RPMI8226 (cell line): ENCODE measurements at places on chromosomes 6 and 20.
A peak's percentile ranks its signal among the peaks of the same experiment; 100 is the strongest.

DNA sequence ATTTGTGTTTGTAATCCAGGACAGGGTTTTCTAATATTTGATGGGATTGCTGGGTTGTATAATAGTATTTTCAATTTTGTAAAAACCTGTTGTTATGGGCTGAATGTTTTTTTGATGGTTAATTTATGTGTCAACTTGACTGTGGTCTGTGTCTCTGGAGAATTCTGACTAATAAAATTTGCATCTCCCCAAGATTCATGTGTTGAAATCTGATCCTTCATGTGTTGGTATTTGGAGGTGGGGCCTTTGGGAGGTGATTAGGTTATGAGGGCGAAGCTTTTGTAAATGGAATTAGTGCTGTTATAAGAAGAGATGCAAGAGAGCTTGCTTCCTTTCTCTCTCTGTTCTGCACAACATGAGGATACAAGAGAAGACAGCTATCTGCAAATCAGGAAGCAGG lies 48.7 kb upstream of the SAMD5 start:
- DNase-seq = no peak

DNA sequence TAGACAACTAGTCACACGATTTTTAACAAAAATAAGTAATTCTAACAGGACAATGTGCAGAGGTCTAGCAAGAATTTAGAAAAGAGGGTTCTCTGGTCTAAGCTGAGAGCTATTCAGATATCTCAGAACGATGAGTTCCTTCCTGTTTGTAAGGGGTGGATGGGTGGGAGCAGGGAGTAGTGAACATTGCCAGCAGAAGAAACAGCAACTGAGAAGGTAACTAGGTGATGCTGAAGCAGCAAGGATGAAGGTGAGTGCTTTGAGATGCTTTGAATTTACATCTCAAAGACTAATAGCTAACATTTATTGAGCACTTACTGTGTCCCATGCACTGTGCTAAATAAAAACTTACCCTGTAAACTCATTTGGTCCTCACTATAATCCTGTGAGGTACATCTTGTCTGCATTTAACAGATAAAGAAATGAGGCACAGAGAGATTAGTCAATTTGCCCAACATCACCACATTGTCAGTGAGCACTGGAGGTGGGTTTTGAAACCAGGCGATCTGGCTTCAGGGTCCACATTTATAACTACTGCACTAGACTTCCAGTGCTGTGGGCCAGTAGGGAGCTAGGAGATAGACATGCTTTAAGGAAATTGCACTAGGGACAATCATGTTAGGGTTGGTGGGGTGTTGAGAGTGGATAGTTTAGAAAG lies 15.7 kb downstream of the BRD2 start:
- DNase-seq = no peak

- DNase-seq = no peak
These were observed 15.2 kb downstream of the EFHC1 start for GRCh38 chr6:52435345-52435744.

GRCh38 chr6:88157106-88157505 lies 9.0 kb downstream of the CNR1 start:
- no peak for DNase-seq

- no peak for DNase-seq
These were observed 2.4 kb upstream of the DEFB119 start for GRCh38 chr20:31392836-31393235.

DNA sequence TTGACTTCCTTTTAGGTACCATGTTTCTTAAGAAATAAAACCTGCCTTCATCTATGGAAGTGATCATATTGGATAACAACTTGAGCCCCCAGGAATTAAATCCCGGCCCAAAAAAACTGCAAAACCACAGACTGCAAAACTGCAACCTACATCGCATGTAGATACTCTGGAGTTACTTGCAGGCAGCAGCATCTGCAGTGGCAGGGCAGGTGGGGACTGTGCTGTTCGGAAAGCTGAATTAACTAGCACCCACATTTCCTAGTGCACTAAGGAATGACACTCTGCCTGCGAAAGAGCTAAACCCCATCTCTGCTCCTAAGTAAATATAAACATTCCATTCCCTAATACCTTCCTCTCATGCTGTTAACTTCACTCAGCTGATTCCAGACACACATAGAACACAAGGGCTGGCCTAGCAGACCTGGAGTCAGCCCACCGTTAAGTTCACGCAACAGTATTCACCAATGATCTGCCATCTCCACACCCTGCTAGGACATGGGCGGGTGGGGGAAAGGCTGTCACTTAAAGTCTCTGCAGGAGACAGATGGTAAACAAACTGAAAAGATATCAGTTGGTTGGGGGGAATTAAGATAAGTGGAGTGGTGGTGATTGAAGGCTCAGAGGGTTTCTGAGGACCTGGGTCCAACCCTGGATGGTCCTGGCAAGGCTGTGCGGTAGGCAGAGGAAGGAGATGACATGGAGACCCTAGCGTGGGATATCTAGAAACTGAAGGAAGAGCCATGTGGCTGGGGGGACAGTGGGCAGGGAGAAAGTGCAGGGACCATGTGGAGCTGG lies 128.4 kb downstream of the SYCP2 start:
- no peak for DNase-seq

GRCh38 chr6:40953486-40953885 lies 85.5 kb downstream of the UNC5CL start:
- no peak for DNase-seq

GRCh38 chr20:36465109-36466080 lies 75.9 kb upstream of the MYL9 start:
- DNase-seq = no peak

- DNase-seq = no peak
These were observed 10.9 kb upstream of the E2F1 start for GRCh38 chr20:33697129-33697528.

DNA sequence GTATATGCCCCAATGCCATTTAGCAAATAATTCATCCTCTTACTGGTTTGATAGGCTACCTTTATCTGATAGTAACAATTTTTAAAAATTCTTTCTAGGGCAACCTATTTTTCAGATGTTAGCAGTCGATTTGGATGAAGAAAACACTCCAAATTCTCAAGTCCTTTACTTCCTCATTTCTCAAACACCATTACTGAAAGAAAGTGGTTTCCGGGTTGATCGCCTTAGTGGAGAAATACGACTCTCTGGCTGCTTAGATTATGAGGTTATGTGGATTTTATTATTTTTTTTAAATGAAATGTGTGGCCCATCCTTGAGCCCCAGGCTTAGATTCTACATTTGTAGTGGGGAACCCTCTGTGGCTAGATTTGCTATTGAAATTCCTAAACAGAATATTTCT lies 26.3 kb downstream of the CDH26 start:
- DNase-seq = no peak

DNA sequence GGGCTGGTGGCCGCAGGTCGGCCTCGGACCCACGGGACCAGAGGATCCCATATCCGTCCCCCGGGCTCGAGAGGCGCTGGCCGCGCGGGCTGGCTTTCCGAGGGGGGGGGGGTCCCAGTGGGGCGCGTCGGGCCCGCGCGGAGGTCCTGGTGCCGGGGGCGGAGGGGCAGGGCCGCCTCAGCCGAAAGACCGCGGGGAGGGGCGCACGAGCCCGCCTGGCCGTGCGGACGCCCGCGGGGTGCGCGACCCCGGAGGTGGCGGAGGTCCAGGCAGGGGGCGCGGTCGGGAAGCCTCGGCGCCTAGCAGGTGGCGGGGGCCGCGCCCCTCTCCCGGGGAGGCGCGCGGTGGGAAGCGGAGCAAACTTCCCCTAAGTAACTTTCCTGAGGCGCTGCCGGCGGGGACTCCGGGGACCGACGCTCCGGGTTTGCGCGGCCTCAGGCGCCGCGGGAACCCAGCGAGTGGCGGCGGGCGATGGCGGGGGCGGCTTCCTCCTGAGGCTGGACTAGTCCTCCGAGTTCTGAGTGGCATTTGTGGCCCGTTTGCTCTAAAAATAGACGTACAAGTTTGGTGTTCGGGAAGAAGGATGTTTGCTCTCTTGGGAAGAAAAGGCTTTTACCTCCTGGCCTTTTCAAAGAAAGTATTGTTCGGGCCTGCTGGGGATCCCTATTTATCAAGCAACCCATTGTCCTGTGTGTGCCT lies 26.5 kb upstream of the BTBD3 start:
- DNase-seq = peak; percentile 36

DNA sequence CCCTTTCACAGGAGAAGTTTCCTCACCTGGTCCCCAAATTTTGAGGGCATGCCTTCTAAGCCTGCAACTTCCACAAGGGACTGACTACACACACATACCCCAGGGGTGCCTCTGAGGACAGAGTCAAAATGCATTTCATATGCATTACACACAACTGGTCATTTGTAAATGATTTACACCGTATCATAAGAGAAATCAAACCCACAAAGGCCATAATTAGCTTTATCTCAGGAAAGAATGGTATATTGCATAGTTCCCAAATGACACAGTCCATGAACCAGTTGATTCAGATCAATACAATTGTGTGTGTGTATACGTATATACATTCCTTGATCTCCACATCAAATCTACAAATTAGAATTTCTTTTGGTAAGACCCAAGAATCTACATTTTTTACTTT lies 203.3 kb upstream of the PRDM1 start:
- no peak for DNase-seq

DNA sequence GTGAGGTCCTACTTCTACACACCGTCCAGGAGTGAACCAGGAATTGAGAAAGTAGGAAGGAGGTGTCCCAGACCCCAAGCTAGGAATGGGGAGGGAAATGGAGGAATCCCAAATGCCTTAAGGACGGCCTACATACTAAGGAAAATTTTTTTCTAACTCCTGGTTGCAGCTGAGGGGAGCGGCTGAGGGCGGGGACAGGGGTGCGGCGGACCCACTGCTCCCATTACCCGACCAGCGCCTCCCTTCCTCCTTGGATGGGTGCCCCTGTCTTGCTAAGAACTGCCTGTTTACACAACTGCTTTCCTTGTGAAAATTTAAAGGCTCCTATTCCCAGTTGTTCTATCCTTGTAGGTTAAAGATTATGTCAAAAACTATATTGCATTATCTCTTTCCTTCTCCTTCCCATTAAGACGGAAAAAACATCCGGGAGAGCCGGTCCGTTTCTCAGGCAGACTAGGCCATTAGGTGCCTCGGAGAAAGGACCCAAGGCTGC lies 699 bp upstream of the HSPA1B start:
- peak; percentile 80 for DNase-seq

GRCh38 chr6:149895048-149895590 lies 2.8 kb downstream of the RAET1E start:
- DNase-seq = no peak

DNA sequence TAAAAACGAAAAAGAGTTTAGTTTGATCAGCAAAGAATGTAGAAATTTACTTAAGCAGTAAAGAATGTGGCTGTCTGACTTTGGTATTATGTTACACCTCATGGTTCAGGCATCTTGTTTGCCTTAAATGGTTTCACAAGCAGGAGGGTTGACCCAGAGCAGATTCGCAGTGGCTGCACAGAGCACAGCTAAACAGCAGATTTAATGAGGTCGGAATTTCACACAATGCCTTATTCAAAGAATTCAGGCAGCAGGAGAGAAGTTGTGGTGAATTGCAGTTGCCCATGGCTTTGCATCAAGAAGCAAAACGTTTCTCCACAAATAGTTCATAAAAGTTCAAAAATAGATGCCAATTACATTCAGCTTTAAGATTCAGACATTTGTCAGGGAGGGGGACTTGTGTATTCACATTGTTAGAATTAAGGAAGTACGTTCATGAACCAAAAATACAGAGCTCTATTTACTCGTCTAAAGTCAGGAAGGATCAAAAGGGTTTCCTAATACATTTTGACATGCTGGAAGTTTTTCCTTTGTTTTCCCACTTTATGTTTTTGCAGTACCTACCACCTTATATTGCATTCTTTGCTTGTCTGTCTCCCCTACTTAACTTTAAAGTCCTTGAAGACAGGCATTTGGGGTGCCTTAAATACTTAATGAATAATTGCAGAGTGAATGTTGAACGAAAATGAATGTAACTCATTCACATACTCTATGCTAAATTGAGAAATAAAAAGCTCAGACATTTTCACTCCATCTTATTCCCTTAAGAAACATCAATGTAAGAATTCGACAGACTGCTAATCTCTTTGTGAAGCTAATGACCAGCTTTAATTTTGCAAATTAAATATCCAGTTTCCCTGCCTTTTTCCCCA lies 1163.6 kb upstream of the CITED2 start:
- DNase-seq = no peak

GRCh38 chr6:49556429-49556837 lies 6.0 kb downstream of the C6orf141 start:
- DNase-seq = no peak

DNA sequence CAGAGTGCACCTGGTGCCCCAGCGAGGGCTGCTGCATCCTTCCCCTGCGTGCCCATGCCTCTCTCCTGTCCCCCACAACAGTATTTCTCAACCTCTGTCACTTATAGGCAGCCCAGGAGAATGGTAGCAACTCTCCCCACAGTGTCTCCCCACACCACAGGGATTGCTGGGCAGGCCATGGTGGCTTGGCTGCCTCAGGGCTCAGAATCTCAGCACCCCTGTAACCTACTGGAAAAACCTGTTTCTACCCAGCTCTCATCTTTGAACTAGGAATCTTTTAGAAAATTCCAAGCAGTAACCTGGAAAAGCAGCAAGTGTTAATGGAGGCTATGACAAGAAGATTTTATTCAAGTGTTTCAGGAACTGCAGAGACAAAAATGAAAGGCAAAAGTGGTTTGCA lies 38.0 kb downstream of the CD164 start:
- no peak for DNase-seq

GRCh38 chr20:11092151-11092550 lies 418.4 kb upstream of the JAG1 start:
- no peak for DNase-seq

- DNase-seq = no peak
These were observed 55.0 kb downstream of the PROKR2 start for GRCh38 chr20:5261763-5262162.

- DNase-seq = no peak
These were observed 19.2 kb upstream of the FAM83C start for GRCh38 chr20:35311409-35311808.

DNA sequence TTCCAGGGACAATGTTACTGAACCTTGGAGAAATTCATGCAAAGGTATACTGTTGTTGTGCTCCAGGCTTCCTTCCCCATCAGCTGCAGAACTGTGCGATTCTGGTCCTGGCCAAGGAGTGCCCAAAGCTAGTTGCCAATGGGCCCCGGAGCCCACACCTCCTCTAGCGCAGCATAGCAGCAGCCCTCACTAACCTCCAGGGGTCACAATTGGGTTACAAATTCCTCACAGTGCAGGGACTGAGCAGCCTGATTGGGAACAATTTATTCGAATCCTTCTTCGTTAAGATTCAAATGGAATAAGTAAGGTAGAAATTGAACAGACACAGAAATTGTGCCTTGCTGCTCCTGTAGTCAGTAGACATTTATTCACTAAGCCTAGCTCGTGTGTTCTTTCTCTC lies 284.9 kb downstream of the PRKN start:
- DNase-seq = peak; percentile 33

DNA sequence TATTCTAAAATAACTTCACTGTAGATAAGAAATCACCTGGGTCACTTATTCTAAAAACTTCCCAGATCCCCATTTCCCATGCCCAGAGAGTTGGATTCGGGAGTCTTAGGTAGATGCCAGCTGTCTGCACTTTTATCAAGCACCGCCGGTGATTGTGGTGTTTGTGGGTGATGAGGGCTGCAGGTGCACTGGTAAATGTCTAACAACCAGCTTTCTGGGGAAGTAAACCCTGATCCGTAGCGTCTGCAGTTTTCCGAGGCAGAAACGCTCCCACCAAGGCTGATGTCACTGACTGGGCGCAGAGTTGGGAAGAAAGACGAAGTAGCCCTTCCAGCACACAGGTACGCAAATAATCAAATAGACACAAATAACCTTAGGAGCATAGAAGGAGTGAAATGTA lies 152.2 kb upstream of the KCNG1 start:
- DNase-seq = no peak
